ENCODE measurements at places on chromosomes 5 and 9. TPM values are rescaled to one million over a fixed set of nuclear protein-coding genes. Genes with fewer than 3 reads are reported as not detected.

The IFNA2 gene
- total RNA-seq: not detected

The PHYHD1 gene
- total RNA-seq: 24.3 TPM

The TRPM3 gene
- total RNA-seq: 0.88 TPM

GRCh38 chr5:26843677-26844076 lies 194.7 kb downstream of the CDH9 start:
- H3K27ac ChIP-seq: no peak overlapping the region
- H3K4me3 ChIP-seq: no peak overlapping the region
- H3K4me1 ChIP-seq: no peaks in the 10 kb centered on the region
- no peaks in the 10 kb centered on the region for H3K36me3 ChIP-seq
- no peaks in the 10 kb centered on the region for H3K27me3 ChIP-seq

DNA sequence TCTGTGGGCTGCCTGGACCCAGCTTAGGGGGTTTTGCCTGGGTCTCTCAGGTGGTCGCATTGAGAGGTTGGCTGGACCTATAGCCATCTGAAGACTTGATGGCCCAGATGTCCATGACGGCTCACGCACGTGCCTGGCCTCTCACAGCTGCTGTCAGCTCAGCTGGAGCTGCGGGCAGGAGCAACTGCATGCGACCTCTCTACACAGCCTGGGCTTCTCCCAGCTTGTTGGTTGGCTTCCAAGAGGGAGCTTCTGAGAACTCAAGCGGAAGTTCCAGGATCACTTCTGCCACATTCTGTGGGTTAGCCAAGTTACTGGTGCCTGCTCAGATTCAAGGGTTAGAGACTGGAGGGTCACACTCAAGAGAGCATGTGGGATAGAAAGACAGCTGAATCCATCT lies 99.2 kb downstream of the DAPK1 start:
- H3K27ac ChIP-seq: no peak overlapping the region
- peaks cover 3% of the 10 kb centered on the region for H3K27me3 ChIP-seq
- no peak for DNase-seq
- H3K4me3 ChIP-seq: no peak overlapping the region
- no peaks in the 10 kb centered on the region for H3K36me3 ChIP-seq

Measured in breast epithelium (tissue), 4 donors.